ENCODE measurements at places on chromosomes 6 and 20.

- no peak for DNase-seq
Observed at GRCh38 chr6:24006254-24006653, 119.8 kb upstream of the NRSN1 start.

DNA sequence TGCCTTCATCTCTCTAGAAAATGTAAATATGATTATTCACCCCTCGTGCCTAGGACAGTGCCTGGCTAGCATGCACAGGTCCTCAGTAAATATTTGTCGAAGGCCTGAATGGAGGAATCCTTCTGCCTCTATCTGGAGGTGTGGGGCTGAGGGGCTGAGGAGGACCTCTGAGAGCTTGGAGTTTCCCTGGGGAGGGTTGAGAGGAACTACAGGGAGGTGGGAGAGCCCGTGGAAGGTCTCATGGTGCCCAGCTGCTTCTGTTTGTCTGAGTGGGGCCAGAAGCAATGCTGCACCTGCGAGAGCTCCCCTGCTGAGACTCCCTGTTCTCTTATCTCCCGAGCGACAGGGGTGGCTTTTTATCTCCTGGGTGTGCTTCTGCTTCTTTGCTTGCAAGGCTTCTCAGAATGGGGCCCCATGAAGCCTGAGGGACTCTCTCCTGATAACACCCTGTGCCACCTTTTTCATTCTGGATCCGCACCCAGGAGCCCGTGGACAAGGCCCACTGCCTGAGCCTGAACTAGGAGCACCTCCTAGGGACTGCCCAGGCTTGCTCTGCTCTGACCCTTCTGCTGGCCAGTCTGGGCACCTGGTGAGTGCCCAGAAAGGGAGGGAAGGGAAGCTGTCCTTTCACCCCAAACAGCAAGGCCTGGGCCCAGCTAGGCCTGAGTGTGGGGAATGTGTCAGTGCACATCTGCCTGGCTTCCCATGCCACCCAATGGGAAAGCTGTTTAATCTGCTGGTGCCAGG, 2.4 kb downstream of the SLC29A1 start:
- no peak for DNase-seq

DNA sequence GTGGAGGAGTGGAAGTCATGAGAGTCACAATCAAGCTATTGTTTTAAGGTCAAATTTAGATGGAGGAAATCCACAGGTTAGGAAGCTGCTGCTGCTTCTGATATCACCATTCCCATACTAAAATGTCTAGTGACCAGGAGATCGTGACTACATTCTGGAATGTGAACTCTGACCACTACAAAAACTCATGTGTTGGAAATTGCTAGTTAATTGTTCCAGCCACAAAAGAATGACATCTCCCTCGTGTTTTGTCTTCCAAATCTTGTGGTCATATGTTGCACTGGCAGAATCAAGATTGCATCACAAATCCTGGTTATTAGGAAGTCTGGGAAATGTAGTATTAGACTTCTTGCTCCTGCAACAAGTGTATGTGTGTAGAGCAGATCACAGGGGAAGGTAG, 441.9 kb downstream of the CD109 start:
- no peak for DNase-seq

GRCh38 chr6:7541175-7542064, at the start of gene DSP:
TSS of gene DSP (plus strand) at chr6:7541671. CDS start at chr6:7541916, 245 bp downstream.
- peak; percentile 5 for DNase-seq

DNA sequence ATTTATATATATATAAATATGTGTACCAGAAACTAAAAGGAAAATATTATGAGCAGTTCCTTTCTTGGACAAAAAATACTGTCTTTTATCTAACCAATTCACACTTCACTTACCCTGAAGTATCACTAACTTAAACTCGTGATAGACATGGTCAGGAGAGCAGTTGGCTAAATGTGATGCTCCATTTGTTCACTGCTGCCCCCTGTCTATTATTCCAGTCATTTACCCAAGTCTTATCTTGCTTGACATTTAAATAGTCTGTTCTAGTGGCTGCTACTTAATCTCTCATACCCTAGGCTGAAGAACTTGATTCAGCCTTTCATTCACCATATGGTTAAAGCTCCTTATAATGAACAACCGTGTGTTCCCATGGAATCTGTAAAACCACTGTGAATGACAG, 789.6 kb upstream of the EYS start:
- DNase-seq: no peak

DNA sequence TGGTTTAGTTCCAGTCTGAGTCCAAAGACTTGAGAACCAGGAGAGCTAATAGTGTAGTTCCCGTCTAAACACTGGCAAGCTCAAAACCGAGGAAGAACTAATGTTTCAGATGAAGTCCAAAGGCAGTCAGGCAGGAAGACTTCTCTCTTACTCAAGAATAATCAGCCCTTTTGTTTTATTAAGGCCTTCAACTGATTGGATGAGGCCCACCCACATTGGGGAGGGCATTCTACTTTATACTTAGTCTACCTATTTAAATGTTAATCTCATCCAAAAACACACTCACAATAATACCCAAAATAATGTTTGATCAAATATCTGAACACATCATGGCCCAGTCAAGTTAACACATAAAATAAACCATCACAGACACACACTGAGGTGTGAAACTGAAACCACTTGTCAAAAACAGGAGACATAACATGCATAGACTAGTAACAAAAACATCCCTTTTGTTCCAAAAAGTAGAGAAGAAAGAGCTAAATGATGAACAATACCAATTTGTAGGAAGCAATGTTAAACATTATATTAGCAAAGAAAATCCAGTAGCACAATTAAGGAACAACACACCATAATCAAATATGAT, 50.2 kb upstream of the SENP6 start:
- DNase-seq: peak; percentile 2

- no peak for DNase-seq
Observed at GRCh38 chr6:63941747-63942470, 306.3 kb downstream of the PHF3 start.

- DNase-seq: no peak
Observed at GRCh38 chr6:106082735-106083398, 3.3 kb upstream of the PRDM1 start.

DNA sequence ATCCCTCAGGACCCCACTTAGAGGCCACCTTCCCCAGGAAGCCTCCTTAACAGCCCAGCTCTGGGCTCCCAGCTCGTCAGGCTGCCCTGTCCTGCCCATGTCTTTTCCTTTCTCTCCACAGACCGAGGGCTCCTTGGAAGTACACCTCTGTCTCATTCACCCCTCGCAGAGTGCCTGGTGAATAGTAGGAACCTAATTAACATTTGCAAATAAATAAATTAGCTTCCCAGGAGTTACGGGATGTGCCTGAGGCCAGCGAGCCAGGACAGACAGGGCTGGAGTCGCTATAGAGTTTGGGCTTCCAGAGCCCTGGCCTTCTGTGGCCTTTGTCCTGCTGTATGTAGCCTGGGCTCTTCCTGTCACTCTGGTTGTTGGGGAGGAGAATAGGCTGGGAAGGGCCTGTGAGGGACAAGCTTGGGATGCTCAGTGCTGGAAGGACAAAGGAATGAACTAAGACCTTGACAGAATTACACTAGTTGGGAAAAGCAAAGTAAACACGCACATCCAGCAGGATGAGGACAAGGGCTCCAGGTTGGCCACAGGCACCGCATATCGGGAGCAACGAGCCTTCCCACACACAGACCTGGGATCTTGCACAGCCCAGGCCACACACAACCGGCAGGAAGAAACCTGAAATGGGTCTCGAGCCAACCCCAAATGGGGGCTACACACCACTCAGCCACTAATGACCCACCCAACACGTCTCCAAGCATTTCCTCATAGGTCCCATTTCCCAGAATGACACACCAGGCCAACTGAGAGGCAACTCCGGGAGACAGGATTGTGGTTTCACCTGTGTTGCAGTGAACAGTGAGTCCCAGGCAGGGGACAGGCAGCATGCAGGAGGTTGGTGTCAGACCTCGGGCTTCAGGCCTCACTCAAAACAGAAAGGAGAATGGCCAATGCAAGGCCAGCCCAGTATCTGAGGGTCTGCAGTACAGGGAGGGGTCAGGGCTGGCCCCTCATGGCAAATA, 9.7 kb downstream of the MAP1LC3A start:
- DNase-seq: no peak

Measured in CD4-positive, alpha-beta T cell treated with Interleukin-12 subunit alpha and Interleukin-12 subunit beta, for 1 hour (primary cell).